ENCODE measurements at places on chromosomes 5 and 9.
A peak's percentile ranks its signal among the peaks of the same experiment; 100 is the strongest.

- DNase-seq, result no peak
These were observed 1.5 kb upstream of the CLIC3 start for GRCh38 chr9:136997830-136998234.

GRCh38 chr9:114941376-114941775 lies 11.0 kb upstream of the TNFSF8 start:
- DNase-seq, result no peak

GRCh38 chr5:177023303-177023664 lies 788 bp downstream of the ZNF346 start:
- no peak for DNase-seq

GRCh38 chr5:54086191-54086590 lies 224.2 kb downstream of the ARL15 start:
- no peak for DNase-seq

- DNase-seq, result no peak
These were observed 436.7 kb downstream of the CTNND2 start for GRCh38 chr5:11467588-11467987.

DNA sequence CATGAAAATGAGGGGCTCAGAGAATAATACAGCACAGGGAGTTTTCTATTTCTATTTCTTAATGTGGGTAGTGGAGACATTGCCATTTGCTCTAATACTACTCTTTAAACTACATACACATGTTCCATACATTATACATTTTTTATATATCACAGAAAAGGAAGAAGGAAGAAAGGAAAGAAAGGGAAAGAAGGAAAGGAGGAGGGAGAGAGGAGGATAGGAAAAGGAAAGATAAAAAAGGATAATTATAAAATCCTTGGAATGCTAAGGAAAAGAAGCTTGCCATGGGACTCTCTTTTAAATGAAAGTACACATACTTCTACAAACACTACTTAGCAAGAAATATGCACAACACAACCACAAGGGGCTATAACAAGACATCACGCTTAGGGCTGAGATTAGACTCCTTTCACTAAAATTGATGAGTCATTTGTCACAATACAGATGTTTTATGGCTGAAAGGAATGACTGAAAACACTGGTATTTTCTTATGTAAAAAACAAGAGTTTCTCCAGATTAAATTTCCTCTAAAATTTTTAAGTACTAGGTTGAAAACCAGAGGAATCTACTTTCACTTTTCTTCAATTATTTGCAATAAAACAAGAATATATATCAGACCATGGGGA lies 219.8 kb downstream of the ARL15 start:
- DNase-seq, result peak; percentile 34

DNA sequence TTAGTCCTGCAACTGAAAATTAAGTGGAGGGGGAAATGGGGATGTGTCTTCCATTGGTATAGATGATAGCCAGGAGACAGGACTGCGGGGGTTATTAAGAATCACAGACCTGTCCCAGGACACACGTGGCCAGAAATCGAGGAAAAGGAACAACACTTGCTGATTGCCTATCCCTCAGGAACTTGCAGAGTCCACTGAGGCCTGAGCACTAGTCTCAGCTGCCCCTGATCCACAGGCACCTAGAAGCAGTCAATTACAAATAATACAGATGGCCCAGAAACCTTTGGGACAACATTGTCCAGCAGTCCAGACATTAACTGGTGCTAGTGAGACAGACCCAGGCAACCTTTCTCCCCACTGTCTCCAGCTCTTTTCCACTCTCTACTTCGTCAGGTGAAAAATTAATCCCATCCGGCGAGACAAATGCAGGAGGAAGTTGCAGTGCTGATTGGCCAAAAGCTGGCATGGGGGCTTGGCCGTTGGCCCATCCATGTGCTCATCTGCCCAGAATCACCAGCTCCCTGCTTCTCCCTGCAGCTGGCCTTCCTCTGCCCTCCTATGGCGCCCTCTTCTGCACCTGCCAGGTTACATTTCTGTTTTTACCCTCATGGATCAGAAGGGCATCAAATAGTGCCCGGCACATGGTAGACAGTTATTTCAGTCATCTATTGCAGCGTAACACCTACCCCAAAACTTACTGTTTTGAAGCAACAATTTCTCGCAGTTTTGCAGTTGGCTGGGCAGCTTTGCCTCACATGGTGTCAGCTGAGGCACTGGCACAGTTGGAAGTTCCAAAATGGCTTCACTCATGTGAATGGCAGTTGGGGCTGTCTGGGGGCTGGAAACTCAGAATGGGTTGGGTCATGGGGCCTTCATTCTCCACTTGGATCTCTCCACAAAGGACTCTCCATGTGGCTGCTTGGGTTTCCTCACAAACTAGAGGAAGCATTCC lies 3.6 kb upstream of the B4GALT1 start:
- no peak for DNase-seq

Measured in retinal pigment epithelial cell (primary cell).